ENCODE measurements at places on chromosomes 4 and X.
A peak's percentile ranks its signal among the peaks of the same experiment; 100 is the strongest.

DNA sequence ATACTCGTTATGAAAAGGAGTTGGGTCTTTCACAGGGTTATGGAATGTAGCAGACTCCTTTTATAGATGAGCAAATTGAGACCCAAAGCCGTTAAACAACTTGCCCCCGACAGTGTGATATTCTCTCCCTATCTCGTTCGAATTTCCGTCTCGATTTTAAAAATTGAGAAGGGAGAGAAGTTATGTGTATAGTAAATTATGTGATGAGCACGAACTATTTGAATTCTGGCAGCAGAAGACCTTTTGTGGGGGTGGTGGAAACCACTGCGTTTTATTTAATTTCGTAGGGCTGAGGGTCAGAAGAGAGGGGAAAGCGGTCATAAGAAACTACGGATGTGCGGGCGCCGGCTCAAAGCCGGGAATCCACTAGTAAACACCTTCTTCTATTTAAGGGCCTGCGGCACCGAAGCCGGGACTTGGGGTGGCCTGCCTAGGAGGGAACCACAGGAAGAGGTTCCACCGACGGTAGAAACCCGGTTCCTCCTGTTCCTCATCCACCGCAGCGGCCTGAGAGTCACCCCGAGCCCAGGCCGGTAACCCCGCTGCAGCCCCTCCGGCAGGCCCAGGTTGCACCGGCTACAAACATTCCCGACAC lies 1.5 kb upstream of the DDX3X start:
- no peak for DNase-seq

- DNase-seq, result no peak
These were observed 20.8 kb downstream of the LIN54 start for GRCh38 chr4:82989575-82990429.

GRCh38 chr4:9938933-9939332 lies 82.4 kb downstream of the SLC2A9 start:
- DNase-seq, result no peak

- no peak for DNase-seq
These were observed 328.0 kb downstream of the PPP3CA start for GRCh38 chr4:101019313-101019712.

DNA sequence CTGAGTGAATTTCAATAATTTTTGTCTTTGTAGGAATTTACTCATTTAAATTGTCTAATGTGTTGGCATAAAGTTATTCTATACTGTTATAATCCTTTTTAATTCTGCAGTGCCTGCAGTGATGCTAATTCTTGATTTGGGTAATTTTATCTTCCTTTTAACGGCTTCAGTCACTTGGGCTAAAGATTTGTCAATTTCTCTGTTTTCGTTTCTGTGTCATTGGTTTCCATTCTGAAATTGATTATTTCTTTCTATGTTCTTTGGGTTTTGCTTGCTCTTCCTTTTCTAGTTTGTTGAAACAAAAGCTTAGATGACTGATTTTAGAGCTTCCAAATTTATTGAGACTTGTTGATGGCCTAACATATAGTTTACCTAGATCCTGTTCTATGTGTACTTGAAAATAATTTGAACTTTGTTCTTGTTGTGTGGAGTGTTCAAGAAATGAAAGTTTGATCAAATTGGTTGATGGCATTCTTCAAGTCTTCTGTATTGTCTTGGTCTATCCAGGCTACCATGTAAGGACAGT lies 89.4 kb downstream of the TNIP2 start:
- no peak for DNase-seq

- DNase-seq, result no peak
These were observed 9.2 kb downstream of the HNRNPH2 start for GRCh38 chrX:101417190-101417589.

- DNase-seq, result no peak
These were observed 50.9 kb downstream of the TSC22D3 start for GRCh38 chrX:107724653-107725052.

- DNase-seq, result peak; percentile 21
These were observed 91.6 kb downstream of the ANXA10 start for GRCh38 chr4:168183717-168184571.

DNA sequence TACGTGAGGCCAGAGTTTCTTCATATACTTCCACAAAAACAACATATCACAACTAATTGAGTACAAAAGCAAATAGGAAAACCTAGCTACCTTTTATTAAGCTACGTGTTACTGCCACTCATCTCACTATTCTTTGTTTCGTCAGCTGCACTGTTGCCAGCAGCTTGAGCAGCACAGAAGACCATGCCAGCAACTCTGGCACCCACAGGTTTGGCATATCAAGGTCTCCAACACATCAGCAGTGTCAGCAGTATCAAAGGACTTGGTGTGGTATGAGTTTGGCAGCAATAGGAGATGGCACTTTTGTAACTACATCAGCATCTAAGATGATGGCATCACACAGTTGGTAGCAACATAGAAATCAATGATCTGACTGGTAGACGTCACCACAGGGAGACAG lies 30.7 kb downstream of the CDKL2 start:
- no peak for DNase-seq

- no peak for DNase-seq
These were observed 90.2 kb upstream of the UNC5C start for GRCh38 chr4:95638920-95639501.

DNA sequence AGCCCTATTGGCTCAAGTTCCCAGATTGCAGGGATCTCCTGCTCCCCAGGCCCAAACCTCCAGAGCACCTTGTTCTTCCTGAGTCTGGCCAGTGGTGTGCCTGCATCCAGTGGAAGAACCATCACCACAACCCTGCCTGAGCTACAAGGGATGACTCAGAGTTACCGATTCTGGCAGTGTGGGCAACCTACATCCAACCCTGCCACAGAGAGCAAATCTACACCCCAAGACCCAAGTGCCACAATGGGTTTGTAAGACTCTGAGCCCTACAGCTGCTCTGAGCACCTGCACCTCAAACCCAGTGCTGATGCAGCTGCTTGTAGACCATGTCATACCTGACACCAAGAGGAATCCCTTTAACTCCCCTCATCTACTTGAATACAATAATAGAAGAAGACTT lies 110.0 kb downstream of the SOWAHB start:
- DNase-seq, result no peak

- DNase-seq, result peak; percentile 69
These were observed 49.2 kb downstream of the GPC4 start for GRCh38 chrX:133365871-133366611.

DNA sequence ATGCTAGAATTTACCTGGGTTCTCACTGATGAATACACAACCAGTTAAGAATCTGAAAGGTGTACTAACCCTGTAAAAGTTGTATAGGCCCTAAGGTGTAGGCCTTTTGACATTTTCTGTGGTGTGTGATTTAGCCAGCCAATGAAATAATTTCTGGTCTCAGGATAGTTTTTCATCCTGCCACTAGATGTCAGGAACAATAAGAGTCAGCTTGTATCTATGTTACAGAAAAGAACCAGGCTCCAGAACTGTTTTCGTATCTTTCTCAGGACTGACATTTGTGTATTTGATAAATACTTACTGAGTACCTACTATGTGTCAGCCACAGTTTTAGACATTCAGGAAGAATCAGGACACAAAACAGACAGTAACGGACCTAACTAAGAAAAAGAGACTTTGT lies 673.6 kb upstream of the TENM3 start:
- peak; percentile 37 for DNase-seq

DNA sequence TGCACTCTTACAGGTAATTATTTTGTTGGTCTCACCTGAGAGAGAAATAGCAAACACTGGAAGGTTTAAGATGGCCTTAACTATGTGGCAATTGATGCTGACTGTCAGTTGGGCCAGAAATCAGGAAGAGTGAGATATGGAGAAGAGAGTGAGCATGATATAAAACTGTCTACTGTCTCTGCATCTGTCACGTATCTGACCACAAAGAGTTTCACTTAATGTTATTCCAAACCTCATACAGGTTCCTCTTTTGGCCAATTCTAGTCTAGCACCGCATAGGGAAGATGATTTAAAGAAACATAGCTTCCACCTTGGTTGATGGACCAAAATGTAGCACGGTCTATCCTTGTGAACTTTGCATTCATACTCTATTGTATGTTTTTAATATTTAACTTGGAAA lies 381.0 kb upstream of the BOD1L1 start:
- DNase-seq, result no peak

- peak; percentile 92 for DNase-seq
These were observed at the start of gene RAP1GDS1 for GRCh38 chr4:98260579-98261404. Gene RAP1GDS1, plus strand, starts transcription at chr4:98261384. Its CDS starts 182 bp downstream, at chr4:98261566.

GRCh38 chr4:154610582-154610981 lies 1.9 kb downstream of the FGG start:
- DNase-seq, result no peak

GRCh38 chrX:153063315-153063714 lies 7.0 kb downstream of the PNMA3 start:
- peak; percentile 8 for DNase-seq

Measured in fibroblast of skin of left quadriceps (primary cell).